ENCODE measurements at places on chromosomes 7 and 10.

DNA sequence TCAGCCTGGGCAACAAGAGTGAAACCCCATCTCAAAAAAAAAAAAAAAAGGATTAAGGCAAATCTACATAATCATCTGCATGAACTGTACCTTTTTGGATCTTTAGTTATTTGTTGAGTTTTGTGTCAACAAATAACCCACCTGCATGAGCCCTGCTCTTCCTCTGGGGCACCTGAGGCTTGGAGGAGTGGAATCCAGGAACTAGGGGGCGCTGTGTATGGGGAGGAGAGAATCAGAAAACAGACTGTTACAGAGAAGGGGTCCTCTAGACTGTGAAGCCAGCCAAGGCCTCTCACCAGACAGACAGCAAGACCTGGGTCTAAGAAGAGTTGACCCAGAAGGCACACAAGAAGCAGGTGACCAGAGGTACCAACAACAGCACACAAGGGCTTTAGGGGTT lies 682.8 kb upstream of the NRP1 start:
- DNase-seq: no peak

DNA sequence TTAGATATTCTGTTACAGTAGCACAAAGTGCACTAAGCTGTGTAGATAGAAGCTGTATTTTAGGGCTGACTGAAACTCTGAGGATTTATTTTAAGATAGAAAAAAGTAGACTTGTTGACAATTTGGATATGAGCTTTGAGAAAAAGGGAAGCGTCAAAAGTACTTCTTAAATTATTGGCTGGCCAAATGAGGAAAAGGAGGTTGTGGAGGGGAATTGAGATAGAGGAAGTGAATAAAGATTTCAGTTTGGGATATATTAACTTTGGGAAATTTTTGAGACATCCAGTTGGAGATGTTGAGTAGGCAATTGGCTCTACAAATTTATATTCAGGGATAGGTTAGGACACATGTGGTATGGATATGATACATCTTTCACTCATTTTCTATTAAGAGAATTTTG lies 74.0 kb upstream of the CCDC6 start:
- no peak for DNase-seq

GRCh38 chr7:30750010-30750409 lies 1.9 kb upstream of the INMT start:
- DNase-seq: no peak

DNA sequence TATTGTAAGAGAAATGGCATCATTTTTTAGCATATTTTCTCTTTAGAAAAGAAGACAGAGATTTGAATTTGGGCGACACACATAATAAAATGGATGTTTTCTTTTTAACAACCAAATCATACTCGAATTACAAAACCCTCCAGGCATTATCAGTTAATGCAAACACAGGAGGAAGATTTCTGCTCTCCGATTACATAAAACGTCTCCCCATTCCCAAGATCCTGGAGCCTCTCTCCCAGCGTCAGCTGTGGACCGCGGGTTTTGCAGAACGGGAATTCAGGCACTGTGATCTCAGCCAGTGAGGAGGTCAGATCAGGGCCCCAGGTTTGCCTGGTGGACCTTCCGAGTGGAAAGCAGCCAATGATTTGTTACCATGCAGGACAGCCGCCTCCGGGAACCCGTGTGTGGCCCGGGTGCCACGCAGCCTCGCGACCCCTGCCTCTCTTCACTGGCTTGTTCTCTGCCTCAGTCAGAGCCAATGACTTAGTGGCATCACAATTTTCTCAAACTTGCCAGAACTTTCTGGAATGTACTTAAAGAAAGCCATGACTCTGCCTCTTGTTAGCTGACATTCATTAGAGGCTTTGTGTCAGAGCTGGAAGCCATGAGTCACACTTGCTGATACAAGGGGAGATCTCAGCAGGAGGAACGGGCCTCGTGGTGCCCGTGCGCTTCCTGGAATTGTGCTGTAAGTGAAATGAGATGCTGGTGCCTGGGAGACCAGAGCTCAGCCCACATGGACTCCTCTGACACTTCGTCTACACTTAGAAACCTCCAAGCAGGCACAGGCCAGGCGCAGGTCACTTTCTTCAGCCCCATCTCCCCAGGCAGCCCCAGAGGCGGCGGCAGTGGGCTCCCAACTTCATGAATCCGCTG lies 246.1 kb downstream of the KLF6 start:
- no peak for DNase-seq

- DNase-seq: no peak
Measured at GRCh38 chr10:35437829-35438228, 101.5 kb downstream of the CCNY start.

- no peak for DNase-seq
Measured at GRCh38 chr7:21538936-21539495, 3.8 kb upstream of the DNAH11 start.

DNA sequence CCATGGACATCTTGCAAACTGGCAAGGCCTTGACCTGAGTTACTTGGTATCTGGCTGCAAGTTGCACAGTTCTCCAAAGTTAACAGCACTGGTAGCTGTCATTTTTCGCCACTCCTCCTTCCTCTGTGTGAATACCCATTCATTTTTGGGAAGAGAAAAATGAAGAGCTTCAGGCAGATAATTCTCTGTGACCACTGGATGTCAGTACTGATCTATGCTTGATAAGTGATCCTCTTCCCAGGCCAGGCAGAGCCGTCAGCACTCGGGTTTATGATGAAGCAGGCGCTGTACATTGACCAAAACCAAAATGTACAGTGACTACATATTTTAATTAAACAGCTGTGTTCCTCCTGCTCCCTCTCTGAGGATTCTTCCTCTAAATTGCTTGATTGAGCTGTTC lies 55.9 kb upstream of the PDZD8 start:
- no peak for DNase-seq

DNA sequence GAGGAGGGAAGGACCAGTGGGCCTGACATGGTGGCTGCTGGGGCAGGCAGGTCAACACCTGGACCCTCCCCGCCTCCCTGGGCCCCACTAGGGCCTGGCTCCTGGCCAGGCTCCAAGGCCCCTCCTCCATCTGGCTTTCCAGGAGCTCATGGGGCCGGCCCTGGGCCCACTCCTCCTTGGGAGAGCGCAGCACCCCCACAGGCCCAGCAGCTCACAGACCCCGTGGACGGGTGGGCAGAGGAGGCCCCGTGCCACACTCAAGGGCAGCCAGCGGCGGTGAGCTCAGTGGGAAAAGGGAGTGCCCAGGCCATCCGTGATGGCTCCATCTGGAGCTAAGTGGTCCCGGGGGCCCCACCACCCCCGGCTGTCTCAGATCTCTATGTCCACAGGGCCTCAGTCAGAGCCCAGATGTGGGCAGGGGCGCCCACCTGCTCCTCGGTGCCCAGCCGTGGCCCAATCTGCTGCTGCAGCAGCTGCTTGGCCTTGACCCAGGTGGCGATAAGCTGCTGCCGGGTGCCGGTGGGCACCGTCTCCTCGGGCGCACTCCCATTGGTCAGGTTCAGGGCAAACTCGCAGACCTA lies 32.8 kb downstream of the CFAP46 start:
- DNase-seq: no peak

- DNase-seq: no peak
Measured at GRCh38 chr10:5291501-5292195, 73.1 kb upstream of the UCN3 start.

DNA sequence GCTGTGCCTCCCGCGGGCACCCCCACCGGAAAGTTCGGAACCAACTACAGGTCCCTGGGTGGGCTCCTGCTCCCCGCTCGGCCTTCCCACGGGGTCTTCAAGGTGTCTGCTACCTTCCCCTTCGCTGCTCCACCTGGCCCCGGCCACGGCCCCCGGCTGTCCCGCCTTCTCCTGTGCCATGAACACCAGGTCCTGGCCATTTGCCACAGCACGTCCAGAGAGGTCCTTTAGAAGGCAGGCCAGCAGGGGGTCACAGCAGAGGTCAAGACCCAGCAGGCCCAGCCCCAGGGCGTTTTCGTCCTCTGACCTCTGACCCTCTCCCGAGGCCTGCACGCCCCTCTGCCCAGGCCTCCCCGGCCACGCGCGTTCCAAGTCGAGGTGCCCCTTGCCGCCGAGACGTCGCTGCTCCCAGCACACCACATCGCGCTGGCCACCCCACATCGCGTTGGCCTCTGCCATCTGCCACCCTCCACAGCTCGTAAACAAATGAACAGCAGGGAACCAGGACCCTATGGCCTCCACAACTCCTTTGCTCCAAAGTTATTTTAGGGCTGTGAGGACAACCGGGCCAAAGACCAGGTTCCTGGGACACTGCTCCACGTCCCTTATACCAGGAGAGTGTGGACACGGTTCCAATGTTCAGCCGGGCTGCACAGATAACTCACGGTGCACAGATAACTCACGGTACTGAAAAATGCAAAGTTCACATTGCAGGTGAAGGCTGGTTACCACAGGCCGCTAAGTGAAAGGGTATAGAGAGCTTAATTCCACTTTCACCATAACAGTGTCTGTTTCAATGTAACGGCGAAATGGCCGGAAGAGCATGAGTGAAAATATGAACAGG lies 74.3 kb downstream of the CFAP46 start:
- no peak for DNase-seq

DNA sequence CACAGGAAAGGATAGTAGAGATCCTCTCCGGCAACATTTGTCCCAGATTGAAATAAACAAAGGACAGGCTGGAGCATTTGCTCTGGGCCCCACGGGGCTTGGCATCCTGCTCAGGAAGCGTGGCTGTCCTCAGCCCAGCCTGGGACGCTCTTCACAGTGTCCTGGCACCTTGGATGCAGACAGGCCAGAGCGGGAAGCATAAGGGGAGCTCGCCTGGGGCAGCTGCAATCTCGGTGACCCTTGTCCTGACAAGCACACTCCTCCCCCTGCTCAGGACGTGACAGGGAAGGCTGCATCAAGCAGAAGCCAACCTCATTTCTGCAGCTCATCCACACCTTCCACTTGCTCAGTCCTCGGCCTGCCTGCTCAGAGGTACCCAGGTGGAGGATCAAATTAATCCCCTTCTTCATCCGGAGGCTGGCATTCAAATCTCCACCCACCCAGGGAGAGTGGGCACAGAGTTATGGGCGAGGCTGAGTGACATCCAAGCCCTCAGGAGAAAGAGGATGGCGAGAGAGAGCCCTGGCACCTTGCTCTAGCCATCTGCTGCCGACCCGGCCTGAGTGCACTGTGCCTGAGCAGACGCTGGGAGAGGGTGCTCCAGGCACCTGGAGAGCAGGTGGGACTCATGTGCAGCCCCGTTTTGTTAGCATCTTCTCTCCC lies 47.6 kb downstream of the ABRAXAS2 start:
- DNase-seq: no peak

GRCh38 chr7:4939971-4940728 lies 18.8 kb downstream of the MMD2 start:
- no peak for DNase-seq

- no peak for DNase-seq
Measured at GRCh38 chr10:120209124-120209762, 247.8 kb upstream of the PLPP4 start.

DNA sequence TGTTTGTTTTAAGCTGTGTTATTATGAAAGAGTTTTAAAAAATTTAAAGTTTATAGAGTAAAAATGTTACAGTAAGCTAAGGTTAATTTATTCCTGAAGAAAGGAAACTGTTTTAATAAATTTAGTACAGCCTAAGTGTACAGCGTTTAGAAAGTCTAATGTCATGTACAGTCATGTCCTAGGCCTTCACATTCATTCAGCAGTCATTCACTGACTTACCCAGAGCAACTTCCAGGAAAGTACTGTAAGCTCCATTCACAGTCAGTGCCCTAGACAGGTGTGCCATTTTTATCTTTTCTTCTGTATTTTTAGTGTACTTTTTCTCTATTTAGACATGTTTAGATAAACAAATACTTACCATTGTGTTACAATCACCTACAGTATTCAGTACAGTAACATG lies 126.8 kb downstream of the TPK1 start:
- no peak for DNase-seq

GRCh38 chr10:43707770-43708169 lies 59.1 kb upstream of the ZNF32 start:
- DNase-seq: no peak

GRCh38 chr7:151011097-151011409 lies 13.2 kb downstream of the ATG9B start:
- no peak for DNase-seq

GRCh38 chr7:68176974-68177373 lies 1180.3 kb downstream of the TYW1 start:
- DNase-seq: no peak

GRCh38 chr10:6803427-6803783 lies 223.3 kb upstream of the PRKCQ start:
- no peak for DNase-seq

DNA sequence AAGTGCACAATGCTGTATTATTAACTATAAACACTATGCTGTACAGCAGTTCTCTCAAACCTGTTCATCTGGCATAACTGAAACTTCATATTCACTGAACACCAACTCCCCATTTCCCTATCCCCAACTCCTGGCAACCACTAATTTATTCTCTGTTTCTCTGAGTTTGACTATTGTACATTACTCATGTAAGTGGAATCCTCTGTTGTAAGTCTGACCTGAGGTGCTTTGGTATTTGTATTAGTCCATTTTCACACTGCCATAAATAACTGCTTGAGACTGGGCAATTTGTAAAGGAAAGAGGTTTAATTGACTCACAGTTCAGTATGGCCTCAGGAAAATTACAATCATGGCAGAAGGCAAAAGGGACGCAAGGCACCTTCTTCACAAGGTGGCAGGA lies 266.3 kb downstream of the PPP1R3A start:
- DNase-seq: no peak

- DNase-seq: no peak
Measured at GRCh38 chr10:3107426-3107961, 40.1 kb downstream of the PFKP start.

GRCh38 chr7:134907000-134907399 lies 79.3 kb upstream of the AGBL3 start:
- DNase-seq: no peak

- no peak for DNase-seq
Measured at GRCh38 chr7:71626206-71626605, 494.3 kb downstream of the GALNT17 start.

DNA sequence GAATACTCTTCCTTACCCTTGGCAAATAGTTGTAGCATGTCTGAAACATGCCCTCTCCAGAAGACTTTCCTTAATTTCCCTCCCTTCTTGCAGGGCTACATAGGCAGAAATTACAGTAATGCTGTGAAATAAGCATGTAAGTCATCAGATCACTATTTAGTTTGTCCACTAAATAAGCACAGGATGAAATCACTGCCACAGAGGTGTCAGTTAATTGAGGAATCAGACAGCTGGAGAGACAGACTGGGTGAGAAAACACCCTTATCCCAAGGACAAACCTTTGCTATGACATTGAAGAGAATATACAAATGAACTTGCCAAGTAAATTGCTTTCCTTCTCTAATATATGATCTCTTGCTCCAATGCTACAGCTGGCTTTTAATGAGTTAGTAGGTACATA lies 129.3 kb downstream of the CHRM2 start:
- no peak for DNase-seq

DNA sequence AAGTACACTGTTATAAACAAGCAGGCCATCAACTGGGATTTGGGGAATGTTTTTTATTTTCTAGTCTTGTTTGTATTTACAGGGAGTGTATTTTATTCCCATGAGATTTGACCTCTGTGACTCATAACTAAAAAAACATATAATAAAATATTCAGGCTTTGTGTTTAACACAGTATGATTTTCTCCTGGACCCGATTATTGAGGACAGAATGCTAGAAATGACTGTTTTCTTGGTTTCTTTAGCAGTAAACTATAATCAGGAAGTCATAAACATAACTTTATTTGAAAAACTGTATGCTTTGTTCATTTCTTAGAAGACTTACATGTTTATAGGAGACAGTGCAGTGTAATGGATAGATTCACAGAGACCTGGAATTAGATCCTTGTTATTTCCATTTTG lies 2.1 kb downstream of the NHLRC2 start:
- DNase-seq: no peak

GRCh38 chr10:36788152-36788551 lies 337.2 kb upstream of the ANKRD30A start:
- no peak for DNase-seq

Data from stimulated activated CD8-positive, alpha-beta memory T cell treated with anti-CD3 and anti-CD28 coated beads, Interleukin-4, amount 100 ng/mL, for 1 hour (primary cell).